NCI-H1417 treated with DMSO at 0.1 percent for 48 hours (cell line): ENCODE measurements at places on chromosomes 16 and 17.

- no peak for DNase-seq
These were observed 4.8 kb downstream of the NEK8 start for GRCh38 chr17:28733346-28733745.

- DNase-seq = no peak
These were observed 207.9 kb upstream of the HSBP1 start for GRCh38 chr16:83599789-83600462.

GRCh38 chr16:86869288-86870022, 291.1 kb downstream of the FOXL1 start:
- no peak for DNase-seq

DNA sequence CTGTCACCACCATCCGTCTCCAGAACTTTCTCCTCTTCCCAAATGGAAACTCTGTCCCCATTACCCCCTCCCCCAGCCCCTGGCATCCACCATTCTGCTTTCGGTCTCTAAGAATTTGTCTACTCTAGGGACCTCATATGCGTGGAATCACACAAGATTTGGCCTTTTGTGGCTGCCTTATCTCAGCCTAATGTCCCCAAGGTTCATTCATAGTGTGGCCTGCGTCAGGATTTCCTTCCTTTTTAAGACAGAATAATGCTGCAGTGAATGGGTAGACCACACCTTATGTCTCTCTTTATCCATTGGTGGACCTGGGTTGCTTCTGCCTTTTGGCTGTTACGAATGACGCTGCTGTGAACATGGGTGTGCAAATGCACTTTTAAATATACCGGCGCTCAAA, 139.7 kb upstream of the PLCG2 start:
- DNase-seq = no peak

- DNase-seq = no peak
These were observed 24.3 kb downstream of the KCNJ16 start for GRCh38 chr17:70099294-70099693.

- DNase-seq = no peak
These were observed at the start of the genes NPLOC4 and TSPAN10 for GRCh38 chr17:81636505-81637288. Gene NPLOC4, minus strand, starts transcription at chr17:81637112. Its CDS starts 182 bp downstream, at chr17:81636930. Gene TSPAN10, plus strand, starts transcription at chr17:81637196. Its CDS starts 5,217 bp downstream, at chr17:81642413.

GRCh38 chr16:12871784-12872183, 29.6 kb upstream of the SHISA9 start:
- DNase-seq = no peak

DNA sequence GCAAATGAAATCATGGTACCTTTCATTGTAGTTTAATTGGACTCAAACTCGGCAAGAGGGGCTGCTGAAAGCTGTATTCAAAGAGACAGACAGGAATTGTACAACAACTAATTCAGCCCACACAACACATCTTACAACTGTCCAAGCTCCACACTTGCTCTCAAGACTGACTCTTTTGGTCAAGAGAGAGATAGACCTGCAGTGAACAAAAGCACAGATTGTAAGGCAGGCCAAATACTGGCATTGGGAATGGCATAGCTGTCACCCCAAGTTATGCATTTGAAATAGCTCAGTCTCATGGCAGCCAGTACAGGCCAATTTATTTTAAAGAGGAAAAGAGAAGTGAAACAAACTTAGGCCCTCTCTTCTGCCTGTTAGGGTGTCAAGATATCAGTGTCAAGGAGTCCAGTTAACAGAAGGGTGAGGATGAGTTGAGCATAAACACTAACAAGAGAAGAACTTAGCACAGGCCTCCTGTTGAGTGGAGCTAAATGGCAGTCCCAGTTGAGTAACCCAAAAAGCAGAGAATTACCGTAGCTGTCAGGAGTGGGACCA, 215.7 kb downstream of the IRX3 start:
- no peak for DNase-seq

- no peak for DNase-seq
These were observed 16.6 kb downstream of the TXNDC11 start for GRCh38 chr16:11726008-11726407.

- DNase-seq = no peak
These were observed at the start of gene GH2 for GRCh38 chr17:63881935-63882601. Gene GH2, minus strand, starts transcription at chr17:63881944. Its CDS starts 143 bp downstream, at chr17:63881801.

- DNase-seq = no peak
These were observed 244.9 kb downstream of the CA10 start for GRCh38 chr17:51913491-51914205.

DNA sequence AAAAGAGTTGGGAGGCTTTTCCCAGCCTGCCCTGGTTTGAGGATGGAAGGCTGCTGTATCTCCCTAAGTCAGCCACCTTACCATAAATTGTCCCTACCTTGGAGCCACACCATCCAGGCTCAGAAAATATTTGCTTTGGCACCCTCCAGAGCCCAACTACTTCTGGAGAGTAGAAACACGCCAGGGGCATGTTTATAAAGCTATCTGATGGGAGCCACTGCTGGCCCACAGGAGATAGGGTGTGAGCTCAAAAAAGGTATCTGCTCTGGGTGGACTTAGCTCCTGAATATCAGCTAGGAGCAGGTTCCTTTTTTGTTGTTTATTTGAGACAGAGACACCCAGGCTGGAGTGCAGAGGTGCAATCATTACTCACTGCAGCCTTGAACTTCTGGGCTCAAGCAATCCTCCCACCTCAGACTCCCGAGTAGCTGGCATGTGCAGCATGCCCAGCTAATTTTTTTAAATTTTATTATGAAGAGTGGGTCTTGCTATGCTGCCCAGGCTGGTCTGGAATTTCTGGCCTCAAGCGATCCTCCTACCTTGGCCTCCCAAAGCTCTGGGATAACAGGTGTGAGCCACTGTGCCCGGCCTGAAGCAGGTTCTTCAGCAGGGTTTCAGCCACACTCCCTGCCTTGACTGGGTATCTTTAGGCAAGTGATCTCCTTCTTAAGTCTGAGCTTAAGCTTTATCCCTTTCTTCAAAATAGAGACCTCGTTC, 147.1 kb downstream of the SALL1 start:
- no peak for DNase-seq

- no peak for DNase-seq
These were observed 1.3 kb upstream of the RAB40C start for GRCh38 chr16:588639-588888.

- DNase-seq = no peak
These were observed 23.1 kb upstream of the TMEM97 start for GRCh38 chr17:28295677-28296578.

- no peak for DNase-seq
These were observed 14.3 kb downstream of the TMEM100 start for GRCh38 chr17:55708175-55708974.

GRCh38 chr16:53620476-53620875, 83.2 kb downstream of the RPGRIP1L start:
- no peak for DNase-seq
